ENCODE measurements at places on chromosomes 2 and 18.

DNA sequence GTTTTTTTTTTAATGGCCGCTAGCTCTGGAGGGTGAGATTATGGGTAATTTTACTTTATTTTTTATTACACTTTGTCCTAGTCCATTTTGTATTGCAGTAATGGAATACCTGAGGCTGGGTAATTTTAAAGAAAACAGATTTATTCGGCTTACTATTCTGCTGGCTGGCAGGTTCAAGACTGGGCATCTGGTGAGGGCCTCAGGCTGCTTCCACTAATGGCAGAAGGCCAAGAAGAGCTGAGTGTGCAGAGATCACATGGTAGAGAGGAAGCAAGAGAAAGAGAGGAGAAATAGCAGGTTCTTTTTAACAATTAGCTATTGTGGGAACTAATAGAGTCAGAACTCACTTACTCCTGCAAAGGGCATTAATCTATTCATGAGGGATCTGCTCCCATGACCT, 52.4 kb upstream of the ARHGAP28 start:
- no peak for DNase-seq

- no peak for DNase-seq
Observed at GRCh38 chr2:126646026-126646425, 9.9 kb upstream of the GYPC start.

GRCh38 chr2:154125891-154126290, 254.2 kb downstream of the GALNT13 start:
- no peak for DNase-seq

GRCh38 chr2:75100801-75101151, 98.5 kb downstream of the TACR1 start:
- DNase-seq, result no peak

DNA sequence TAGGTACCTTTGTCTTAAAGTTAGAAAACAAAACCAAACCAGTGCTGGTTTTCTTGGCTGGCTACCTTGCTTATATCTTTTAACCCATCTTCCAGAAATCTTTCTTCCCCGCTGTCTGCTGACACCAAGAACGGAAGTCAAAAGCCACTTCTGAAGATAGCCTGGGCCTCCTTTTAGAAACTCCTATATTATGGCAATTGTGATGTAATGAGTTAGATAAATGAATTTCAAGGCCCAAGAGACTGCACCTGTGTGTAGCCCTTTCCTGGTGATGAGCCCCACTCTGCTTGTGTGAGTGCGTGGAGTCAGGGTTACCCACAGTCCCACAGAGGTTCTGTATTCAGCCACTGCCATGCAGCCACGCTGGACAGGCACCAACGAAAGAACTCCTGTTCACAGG, 60.7 kb downstream of the ARMC9 start:
- no peak for DNase-seq

- DNase-seq, result no peak
Observed at GRCh38 chr2:205696927-205697441, 14.7 kb downstream of the NRP2 start.

- no peak for DNase-seq
Observed at GRCh38 chr2:223852281-223852795, 15.0 kb upstream of the AP1S3 start.

GRCh38 chr18:22683196-22683676, 249.9 kb upstream of the RBBP8 start:
- no peak for DNase-seq
